ENCODE measurements at places on chromosomes 1 and 21.
A peak's percentile ranks its signal among the peaks of the same experiment; 100 is the strongest.

DNA sequence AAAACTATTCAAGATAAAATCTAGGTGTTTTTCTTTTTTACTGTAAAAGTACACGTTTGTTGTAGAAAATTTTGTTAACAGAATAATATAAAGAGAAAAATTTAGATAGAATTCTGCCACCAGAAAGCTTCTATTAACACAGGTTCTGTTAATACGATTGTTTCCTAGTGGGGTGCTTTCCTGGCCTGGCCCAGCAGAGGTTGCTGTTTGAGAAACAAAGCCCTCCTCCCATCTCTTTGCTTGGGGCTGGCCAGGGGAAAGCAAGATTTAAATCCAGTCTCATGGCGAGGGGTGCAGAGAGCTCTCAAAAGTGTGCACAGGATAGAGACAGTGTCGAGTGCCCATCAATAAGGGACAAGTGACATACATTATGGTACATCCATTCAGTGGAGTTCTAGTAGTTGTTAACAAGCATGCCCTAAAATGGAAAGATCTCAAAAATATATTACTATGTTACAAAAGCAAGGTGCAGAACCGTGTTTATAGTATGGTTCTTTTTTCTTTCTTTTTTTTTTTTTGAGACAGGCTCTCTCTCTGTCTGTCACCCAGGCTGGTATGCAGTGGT lies 14.6 kb upstream of the ACBD3 start:
- DNase-seq: peak; percentile 52

- DNase-seq: no peak
Observed at GRCh38 chr1:198068285-198068684, 88.5 kb upstream of the NEK7 start.

DNA sequence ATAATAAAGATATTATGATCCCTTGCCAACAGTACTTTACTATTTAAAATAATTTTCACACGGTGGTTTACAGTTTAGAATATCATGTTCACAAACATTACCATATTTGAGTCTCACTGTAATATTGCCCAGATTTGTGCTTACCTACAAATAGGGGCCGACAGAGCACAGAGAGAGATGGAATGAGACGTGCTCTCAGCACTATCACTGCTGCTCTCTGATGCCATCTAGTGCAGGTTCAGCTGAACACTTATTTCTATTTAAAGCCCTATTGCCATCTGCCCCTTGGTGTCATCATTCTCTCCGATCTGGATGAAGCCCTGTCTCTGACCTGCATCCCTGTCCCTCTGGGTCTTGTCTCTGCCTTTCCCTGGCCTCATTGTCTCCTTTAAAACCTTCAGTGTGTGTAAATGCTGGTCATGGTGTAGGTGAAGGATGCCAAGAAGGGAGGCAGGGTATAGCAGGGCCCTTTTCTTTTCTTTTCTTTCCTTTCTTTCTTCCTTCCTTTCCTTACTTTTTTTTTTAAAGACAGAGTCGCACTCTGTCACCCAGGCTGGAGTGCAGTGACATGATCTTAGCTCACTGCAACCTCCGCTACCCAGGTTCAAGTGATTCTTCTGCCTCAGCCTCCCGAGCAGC lies 6.9 kb upstream of the GPATCH4 start:
- DNase-seq: peak; percentile 78

GRCh38 chr1:71046891-71047634 lies 553 bp downstream of the PTGER3 start:
- no peak for DNase-seq

GRCh38 chr1:242083742-242084141 lies 84.8 kb upstream of the MAP1LC3C start:
- no peak for DNase-seq

DNA sequence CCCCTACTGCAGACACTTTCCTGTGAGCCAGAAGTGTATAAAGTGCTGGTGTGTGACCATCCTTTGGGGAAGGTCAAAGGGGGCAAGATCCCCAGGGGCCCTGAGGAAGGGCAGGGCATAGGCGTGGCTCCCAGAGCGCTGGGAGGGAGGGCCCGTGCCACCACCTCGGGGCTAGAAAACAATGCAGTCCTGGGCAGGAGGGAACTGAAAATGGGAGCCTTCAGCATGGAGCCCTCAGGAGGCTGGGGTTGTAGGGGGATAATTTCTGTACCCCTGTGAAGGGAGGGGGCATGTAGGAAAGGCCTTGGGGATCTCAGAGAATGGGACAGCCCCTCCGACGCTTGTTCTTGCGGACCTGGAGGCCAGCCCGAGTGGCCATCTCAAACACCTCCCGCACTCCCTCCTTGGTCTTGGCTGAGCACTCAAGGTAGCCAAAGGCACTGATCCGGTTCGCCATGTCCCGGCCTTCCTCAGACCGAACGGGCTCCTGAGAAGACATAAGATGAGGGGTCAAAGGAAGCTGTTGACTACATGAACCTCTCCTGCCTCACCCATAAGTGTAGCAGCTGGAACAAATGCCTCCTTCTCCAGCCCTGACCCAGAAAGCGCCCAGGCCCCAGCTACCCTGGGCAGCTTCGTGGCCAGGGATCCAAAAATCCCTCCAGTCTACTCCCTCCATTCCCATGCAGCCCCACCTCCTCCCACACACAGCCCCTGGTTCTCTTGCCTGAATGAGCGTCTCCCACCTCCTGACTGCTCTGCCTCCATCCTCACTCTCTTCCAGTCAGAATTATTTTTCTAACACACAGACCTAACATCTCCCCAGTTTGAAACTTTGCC lies 5.5 kb downstream of the RHOC start:
- no peak for DNase-seq

- no peak for DNase-seq
Observed at GRCh38 chr1:86247597-86248279, 91.2 kb upstream of the COL24A1 start.

DNA sequence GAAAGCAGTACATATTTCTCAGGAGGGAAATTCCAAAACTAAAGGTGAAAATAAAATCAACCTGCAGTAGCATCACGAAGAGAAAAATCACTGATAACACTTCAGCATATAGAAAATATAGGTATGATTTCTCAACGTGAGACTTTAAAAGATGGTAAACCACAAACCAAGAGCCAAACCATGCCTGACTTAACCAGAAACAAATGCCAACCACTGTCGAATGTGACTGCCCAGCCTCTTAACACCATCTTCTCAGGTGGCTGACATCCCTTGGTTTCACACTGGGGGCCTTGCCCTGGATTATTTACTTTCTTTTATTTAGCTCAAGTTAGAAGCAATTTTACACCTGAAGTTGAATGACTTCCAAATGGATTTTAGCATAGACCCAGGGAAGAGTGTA lies 10.1 kb downstream of the HMGCS2 start:
- no peak for DNase-seq

DNA sequence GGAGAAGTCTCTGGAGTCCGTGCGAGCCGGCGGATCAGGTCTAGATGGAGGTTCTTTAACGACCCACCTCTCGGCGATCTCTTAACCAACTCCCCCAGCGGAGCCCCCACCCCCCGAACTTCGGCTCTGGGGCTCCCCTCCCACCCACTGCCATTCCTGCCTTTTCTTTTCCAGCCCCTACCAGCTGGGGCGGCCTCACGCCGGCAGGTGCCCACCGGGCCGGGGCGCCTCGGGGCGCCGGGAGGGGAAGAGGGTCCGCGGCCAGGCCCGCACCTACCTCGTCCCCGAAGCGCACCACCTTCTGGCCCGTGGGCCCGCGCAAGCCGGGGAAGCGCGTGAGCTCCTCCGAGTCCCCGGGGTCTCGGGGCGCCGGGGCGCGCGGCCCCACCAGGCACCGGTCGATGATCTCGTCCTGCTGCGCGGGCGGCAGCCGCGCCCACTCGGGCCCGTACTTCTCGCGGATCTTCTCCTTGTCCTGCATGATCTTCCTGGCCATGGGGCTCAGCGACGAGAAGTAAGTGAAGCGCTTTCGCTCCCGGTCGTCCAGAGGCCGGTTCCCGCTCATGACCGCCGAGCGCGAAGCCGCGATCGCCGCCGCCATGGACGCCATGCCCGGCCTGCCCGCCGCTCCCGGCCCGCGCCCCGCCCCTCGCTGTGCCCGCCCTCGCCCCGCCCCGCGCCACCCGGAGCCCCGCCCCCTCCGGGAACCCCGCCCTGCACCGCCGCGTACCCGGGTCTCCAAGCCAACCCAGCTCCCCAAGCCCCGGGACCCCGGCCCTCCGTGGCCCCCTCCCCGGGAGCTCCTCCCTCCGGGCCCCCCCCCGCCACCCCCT lies at the start of gene C1orf198:
Gene C1orf198 (minus strand): TSS at position 619 of the 833 bp plus-strand sequence. CDS start 9 bp downstream, at position 610.
- peak; percentile 96 for DNase-seq

GRCh38 chr21:38925923-38926322 lies 120.2 kb downstream of the ETS2 start:
- DNase-seq: no peak

- DNase-seq: no peak
Observed at GRCh38 chr1:220485131-220485530, 42.8 kb upstream of the MARK1 start.

- DNase-seq: no peak
Observed at GRCh38 chr1:204104331-204105130, 31.6 kb downstream of the SOX13 start.

GRCh38 chr1:48214820-48215219 lies 7.7 kb upstream of the SLC5A9 start:
- no peak for DNase-seq

DNA sequence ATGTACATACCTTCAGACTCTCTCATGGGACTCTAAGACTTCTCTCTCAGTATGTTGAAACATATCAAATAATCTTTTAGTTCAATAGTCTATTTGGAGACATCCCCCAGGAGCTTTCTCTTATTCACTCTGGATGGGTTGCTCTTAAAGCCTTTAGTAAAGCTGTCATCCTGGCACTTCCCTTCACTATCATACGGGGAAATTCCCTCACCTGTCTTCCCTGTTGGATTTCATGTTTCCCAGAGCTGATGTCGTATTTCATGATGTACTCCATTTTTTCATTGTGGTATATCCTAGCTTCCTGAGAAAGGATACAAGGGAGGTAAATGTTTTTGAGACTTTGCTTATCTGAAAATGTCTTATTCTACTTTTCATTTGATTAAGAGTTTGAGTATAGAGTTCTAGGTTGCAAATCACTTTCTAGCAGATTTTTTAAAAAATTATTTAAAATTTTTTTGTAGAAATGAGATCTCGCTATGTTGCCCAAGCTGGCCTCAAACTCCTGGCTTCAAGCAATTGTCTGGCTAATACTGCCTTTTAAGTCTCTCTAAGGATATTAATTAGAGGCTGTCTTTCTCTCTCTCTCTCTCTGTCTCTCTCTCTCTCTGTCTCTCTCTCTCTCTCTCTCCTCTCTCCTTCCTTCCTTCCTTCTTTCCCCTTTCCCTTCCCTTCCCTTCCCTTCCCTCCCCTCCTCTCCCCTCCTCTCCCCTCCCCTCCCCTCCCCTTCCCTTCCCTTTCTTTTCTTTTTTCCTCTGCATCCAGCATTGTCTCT lies 17.0 kb upstream of the MACF1 start:
- no peak for DNase-seq

GRCh38 chr21:16205527-16205926 lies 475.7 kb downstream of the USP25 start:
- no peak for DNase-seq

- no peak for DNase-seq
Observed at GRCh38 chr1:246836209-246836966, 95.4 kb downstream of the AHCTF1 start.

- no peak for DNase-seq
Observed at GRCh38 chr1:179677882-179678281, 65.2 kb upstream of the FAM163A start.

DNA sequence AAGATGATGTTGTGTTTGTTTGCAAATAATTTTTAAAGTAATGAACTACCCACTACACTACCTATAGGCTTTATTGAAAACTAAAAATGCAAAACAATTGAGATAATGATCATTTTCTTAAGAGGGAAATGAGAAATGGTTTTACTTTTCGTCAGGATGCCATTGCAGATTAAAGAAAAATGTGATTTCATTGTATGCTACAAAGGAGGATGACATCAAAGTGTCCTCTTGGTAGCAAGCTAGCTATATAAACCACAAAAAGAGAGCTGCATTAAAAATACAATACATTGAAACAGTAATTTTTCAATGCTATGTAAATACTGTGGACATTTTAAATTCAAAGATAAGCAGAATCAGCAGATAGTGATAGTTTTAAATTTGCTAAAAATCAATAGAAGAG lies 87.5 kb upstream of the DPYD start:
- no peak for DNase-seq

DNA sequence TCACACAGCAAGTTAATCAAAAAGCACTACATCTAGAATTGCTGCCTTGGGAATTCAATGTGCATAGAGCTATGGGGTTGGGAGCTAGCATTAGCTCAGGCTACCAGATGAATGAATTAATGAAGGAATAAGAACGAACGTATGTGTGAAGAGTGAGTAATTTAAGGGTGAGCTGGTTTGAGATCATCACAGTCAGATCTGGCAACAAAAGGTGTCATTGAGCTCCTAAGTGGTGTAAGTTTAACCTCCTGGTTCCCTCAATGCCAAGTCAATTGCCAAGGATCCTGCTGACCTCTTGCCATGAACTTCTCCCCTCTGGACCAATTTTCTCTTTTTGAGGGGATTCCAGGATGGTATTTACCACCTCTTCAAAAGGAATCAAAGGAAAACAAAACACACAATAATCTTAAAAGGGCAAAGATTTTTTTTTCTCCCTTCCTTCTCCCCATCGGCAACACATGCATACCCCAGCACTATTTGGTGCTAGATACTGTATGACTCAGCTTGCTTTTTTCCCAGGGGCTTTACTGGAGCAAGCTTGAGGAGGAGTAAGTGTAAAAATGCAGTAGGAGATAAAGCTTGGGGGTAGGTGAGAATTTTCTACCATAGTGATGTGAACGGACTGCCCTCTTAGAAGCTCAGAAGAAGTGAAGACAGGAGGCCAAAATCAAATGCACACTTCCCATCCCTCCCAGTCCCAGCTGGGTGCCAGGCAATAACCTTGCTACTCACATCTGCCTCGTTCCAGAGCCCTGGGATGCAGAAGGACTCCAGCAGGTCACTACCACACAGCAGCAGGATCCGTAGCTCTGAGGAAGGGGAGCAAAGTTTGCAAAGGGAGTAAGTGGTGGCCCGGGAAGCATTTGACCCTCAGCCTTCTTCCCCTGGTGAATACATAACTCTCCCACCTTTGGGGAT lies 92.0 kb downstream of the LAMC2 start:
- no peak for DNase-seq

Data from HEK293T (cell line).